Stimulated activated CD8-positive, alpha-beta memory T cell treated with anti-CD3 and anti-CD28 coated beads, Interleukin-7, amount 100 ng/mL, for 4 hours (primary cell): ENCODE measurements at places on chromosomes 11 and 22.

GRCh38 chr11:113952070-113952469 lies 22.8 kb upstream of the HTR3A start:
- no peak for DNase-seq

- DNase-seq = no peak
Measured at GRCh38 chr11:72614381-72614780, 59.8 kb downstream of the PDE2A start.

GRCh38 chr11:120335908-120336640 lies at the start of gene ARHGEF12:
ARHGEF12 (plus strand) TSS chr11:120336413; CDS start chr11:120337244, 831 bp downstream.
- peak; percentile 53 for DNase-seq

DNA sequence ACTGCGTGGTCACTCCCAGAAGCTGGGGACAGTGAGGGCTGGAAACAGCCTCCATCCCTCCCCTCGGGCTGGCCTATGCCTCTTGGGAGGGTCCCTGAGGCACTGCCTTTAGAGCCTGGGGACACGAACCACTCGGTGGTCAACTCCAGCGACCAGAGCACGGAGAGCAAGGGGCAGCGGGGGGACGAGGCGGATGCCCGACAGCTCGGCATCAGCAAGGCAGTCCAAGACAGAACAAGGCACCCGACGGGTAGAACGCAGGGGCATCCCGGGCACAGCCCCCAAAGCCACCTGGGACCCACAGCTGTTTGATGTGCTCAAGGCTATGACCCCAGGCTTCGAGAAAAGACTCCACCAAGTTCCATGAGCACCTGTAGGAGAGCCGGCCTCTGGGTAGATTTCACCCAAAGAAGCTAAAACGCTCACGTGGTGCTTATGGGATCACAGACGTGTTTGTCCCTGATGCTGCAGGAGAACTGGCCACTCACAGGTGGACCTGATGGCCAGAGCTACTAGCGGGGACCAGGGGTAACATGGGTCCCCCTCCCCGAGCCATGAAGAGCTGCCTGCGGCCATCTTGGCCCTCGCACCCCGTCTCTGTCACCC lies 510 bp upstream of the LSP1 start:
- DNase-seq = no peak

DNA sequence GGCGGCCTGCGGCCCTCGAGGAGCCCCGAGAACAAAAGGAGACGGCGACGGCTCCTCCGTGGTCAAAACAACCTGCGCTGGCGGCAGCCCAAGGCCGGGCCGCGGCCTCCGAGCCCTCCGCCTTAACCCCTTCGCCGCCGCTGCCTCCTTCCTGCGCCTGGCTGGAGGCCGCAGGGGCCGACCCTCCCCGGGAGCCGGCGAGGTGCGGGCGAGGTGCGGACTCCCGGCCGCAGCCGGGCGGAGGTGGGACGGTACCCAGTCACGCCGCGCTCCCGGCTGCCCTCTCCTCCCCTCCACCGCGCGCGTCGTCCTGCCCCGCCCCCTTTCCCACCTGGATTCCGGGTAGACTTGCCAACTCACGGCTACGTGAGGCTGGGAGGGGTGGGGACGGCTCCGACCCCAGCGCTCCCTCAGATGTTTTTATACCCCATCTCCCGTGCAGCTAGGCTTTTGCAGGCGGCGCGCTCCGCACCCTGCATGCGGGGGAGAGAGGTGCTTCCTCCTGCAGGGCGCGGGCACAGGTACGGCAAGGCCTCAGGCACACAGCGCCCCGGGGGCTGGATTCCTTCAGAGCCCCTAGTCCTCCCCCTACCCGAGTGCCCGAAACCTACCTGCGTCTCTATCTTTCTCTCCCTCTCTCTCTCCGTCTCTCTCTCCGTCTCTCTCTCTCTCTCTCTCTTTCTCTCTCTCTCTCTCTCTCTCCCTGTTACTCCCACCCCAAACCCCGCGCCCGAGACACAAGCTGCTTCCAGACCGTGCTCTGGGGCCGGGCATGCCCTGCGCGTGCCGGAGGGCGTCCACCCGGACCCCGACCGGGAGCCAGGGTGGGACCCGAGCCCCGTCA lies 2.0 kb downstream of the PDGFB start:
- DNase-seq = no peak
